ENCODE measurements at places on chromosomes 7 and 10.

DNA sequence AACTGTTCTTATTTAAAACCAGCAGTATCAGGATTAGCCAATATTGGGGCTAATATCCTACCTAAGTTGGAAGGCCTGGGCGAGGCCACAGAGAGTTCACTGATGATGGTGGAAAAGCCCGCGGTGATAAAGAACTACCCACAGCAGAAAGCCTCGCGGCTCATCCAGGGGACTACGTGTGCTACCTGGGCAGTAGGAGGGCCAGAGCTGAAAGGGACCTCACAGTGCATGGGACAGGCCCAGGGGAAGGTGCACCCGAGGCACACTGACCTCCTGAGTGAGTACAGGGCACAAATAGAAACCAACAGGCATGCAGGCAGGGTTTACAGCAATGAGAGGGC lies 1.4 kb downstream of the WDR86 start:
- no peak for DNase-seq

DNA sequence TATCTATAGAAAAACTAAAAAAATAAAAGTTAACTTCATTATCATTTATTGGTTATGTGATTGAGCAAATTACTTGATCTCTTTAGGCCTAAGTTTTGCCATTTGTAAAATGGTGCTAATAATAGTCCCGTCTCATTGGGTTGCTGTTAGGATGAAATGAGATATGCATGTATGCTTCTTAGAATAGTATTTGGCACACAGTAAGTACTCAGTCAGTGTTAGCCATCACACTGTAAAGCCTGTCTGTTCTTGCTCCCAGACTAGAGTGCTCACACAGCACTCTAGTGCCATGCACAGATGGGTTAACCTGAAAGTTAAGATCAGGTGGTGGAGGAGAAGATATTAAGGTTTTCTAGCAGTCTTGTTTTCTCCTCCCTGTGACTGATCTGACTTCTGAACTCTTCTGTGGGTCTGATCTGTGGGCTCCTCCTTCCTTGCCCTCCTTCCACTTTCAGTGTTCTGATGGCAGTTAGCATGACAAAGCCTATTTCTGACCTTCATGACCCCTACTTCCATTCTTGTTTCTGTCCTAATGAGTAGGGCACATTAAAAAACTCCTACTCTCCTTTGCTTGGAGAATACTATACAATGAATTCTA lies 167.5 kb downstream of the RNLS start:
- DNase-seq, result no peak

DNA sequence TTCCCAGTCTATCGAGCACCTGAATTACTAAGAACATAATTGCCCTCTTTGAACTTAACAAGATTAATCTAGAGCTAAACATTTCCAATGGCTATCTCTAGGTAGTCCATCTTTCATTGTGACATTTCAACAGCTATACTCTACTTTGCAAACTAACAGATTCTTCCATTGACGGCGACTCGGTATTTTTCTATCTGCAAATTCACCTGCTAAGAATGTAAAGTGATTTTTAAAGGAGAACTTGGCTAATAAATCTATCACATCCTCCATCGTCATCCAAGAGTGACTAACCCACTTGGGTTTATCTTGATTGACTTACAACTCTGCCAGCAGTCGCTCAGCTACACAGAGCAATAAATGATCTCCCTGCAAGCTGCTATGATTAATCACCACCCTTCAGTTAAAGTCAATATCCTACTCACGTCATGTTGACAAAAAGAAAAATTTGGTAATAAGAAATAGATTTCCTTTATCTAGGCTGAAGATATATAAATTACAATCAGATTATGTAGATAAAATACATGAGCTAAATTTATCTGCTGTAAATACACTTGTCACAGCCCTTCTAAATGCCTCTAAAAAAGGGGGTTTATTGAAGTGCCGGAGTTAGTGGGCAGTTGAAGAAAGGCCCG lies 99.5 kb downstream of the SFMBT2 start:
- DNase-seq, result no peak

- no peak for DNase-seq
Measured at GRCh38 chr10:65197935-65198334, 1676.7 kb downstream of the REEP3 start.

DNA sequence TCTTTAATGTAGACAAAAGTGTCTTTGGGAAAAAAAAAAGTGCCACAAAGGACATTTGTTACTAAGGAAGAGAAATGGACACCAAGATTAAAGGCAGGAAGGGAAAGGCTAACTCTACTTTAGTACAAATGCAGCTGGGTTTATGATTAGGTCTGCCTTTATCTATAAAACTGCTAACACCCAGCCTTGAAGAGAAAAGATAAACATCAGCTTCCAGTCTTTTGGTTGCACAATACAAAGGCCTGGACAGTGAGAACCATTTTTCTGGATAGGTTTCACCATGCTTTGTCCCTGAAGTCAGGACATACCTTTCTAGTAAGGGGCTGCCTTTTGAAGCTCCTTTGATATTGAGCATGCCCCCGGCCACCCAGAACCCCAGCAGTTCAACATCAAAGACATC lies 45.1 kb downstream of the ZNF248 start:
- DNase-seq, result no peak

DNA sequence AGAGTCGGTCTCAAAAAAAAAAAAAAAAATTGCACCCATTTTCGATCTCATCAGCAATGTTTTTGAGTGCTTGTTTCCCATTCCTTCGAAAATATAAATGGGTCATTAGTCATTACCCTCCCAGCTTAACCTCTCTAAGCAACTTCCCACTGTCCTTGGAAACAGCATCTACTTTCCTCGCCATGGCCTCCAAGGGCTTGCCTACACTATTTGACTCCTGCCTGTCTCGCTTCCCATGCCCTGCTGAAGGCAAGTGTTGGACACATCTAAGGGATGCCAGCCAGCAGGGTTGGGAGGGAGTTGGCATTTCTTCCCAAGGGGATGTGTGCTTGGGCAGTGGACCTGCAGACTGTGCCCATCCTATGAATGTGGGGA lies 12.7 kb upstream of the RHBDD2 start:
- no peak for DNase-seq

- DNase-seq, result no peak
Measured at GRCh38 chr10:18868919-18869318, 179.7 kb upstream of the MALRD1 start.

DNA sequence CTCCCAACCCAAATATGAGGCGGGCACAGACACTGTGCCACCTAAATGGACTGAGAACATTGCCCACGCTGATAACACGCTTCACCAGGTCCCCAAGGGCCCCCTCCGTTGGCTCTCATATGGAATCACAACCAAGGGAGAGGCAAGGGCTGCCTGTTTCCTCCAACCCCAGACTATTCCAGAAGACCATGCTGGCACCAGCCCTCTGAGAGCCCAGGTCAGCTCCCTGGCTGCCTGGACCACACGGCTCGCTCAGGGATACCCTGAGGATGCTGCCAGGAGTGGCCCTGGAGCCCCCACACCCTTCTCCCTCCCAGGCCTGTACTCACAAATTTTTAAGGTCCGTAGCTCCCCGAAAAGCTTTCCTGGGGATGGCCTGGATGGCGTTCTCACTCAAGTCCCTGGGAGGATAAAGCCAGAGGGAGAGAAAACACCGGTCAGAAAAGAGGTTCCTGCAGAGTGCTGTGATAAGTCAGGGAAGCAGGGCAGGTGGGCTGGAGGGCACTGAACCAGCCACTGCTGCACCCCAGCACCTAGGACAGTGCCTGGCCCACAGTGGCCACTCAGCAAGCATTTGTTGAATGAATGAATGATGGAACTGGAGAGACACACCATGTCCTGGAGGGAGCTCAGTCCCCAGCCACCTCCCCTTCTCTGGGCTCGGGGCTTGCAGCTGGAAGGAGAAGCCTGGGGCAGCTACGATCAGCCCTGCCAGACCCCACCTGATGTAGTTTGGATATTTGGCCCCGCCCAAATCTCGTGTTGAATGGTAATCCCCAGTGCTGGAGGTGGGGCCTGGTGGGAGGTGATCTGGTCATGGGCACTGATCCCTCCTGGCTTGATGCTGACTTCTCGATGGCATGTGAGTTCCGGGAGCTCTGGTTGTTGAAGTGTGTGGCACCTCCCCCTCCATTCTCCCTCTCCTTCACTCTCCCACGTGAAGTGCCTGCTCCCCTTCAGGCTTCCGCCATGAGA lies 119.8 kb downstream of the SLIT1 start:
- DNase-seq, result no peak

- DNase-seq, result no peak
Measured at GRCh38 chr10:48316236-48316635, 9.8 kb downstream of the MAPK8 start.

DNA sequence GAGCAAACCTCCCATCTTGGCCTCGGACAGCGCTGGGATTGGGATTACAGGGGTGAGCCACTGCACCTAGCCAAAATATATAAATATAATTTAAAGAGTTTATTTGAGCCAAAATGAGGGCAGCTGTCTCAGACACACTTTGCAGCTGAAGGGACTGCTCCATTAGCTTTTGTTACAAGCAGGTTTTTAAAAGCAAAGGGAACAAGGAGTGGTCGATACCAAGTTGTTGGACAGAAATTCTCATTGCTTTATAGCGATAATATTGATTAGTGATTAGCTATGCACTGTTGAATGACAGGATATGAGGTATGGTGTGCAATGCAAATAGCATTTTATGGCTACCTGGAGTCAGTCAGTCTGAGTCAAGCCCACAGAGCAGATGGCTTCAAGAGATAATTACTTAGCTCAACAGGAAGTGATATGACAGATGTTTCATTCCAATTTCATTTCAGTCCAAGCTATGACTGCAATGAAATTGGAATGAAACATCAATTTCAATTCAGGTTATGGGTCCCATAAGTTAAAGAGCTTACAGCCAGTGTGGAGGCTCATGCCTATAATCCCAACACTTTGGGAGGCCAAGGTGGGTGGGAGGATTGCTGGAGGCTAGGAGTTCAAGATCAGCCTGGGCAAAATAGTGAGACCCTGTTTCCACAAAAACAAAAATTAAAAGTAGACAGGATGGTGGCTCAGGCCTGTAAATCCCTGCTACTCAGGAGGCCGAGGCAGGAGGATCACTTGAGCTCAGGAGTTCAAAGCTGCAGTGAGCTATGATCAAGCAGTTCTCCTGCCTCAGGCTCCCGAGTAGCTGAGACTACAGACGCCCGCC lies 23.1 kb downstream of the TYW1 start:
- no peak for DNase-seq

- no peak for DNase-seq
Measured at GRCh38 chr7:65978891-65979582, 3.0 kb downstream of the GUSB start.

DNA sequence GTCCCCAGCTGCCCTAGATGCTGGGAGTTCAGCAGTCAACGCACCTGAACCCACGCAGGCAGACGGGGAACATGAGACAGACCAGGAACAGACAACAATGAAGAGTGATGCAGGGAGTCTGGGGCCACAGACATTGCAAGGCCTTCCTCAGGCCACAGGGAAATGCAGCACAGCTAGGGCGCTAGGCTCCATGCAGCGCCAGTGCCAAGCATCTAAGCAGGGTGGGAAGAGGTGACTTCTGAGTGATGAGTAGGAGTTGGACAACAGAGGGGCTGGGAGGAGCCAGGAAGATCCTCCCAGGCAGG lies 7.7 kb upstream of the RET start:
- DNase-seq, result no peak

Data from SW 1271 (cell line).